ENCODE measurements at places on chromosomes 13 and 19. TPM values are rescaled to one million over a fixed set of nuclear protein-coding genes. Genes with fewer than 3 reads are reported as not detected.

TMEM255B gene
- total RNA-seq = 1.9 TPM

C19orf73 gene
- 2.6 TPM for total RNA-seq

CASP14 gene
- total RNA-seq = not detected

ZNF547 gene
- 4.9 TPM for total RNA-seq

KASH5 gene
- total RNA-seq = not detected

C19orf67 gene
- not detected for total RNA-seq

TGFB1 gene
- total RNA-seq = 3.4 TPM

FOXA3 gene
- total RNA-seq = 3.3 TPM

ABHD13 gene
- 12.0 TPM for total RNA-seq

CYP4F12 gene
- 1.2 TPM for total RNA-seq

ZNF738 gene
- 47.7 TPM for total RNA-seq

ABCA7 gene
- total RNA-seq = 23.9 TPM

C3 gene
- 8.2 TPM for total RNA-seq

ZNF345 gene
- total RNA-seq = 10.9 TPM

ADGRE2 gene
- 10.3 TPM for total RNA-seq

NALCN gene
- total RNA-seq = 0.70 TPM

LILRB3 gene
- total RNA-seq = not detected

- no peak for DNase-seq
Measured at GRCh38 chr19:50820549-50821247, 2.9 kb downstream of the KLK1 start.

- no peak for DNase-seq
Measured at GRCh38 chr19:32829345-32829896, 40.1 kb downstream of the SLC7A9 start.

- DNase-seq = no peak
Measured at GRCh38 chr19:4113398-4114088, 10.4 kb downstream of the MAP2K2 start.

DNA sequence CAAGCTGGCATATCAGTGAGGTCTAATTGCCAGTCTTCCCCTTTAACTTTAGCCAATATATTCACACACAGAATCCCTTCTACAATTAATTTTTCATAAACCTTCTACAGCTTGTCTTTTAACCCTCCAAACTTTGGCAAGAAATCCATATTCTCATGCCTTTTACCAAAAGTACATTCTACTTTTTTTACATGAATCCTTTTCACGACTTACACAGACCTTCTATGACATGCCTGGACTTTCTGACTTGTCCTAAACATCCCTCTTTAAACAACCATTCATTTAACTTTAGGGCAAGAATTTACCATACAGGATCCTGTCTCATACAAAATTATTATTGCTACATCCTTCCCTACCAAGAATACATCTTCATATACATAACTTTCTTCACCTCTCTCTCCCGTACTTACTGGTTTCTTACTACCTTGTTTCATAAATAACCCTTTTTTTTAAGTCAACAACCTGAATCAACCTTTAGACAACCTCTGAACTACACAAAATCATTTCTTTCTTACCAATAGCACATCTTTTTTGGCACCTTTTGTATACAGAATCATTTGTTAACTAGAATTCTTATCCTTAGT is 23.5 kb downstream of the ZNF544 start:
- DNase-seq = no peak

DNA sequence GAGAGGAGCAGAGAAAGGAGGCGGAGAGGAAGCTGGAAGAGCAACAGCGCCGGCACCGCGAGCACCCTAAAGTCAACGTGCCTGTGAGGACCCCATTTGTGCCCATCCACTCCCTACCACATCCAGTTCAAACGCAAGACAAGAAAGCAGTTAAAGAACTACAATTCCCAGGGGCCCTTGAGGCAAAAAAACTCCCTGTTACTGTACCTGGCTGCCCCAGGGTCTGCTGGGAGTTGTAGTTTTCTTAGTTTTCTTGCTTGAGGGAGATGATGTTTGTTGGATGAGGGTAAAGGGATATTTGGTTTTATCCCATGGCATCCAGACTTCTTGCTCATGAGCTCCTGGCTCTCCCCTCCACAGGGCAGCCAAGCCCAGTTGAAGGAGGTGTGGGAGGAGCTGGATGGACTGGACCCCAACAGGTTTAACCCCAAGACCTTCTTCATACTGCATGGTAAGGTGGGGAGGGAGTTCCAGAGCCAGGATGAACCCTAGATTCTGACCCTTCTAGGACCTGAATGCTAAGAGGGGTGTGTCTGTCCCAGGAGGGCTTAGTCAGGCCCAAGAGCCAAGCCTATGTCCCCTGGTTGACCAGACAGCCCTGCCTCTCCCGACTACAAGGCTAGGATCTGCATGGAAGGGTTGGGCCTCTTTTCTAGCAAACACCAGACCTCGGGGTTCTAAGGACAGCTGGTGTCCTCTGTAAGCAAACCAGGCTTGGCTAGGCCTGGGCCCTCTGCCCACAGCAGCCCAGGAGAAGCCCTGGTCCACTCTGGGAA is 13.2 kb downstream of the NUCB1 start:
- DNase-seq = no peak

DNA sequence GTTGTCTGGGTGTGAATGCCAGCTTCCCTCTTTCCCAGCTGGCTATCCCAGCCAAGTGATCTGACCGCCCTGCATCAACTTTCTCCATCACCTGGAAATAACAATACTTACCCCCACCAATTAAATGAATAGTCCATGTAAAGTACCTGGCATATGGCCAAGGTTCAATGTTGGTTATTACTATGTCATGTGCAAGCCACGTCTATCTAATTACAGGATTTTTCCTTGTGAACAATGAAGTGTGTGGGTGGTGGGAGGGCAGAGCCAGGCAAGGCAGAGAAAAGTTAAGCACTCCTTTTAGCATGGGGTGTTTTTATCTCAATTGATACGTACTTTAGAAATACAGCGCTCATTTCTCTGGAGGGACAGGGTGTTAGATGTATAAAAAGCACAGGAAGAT is 121.1 kb downstream of the NHLRC3 start:
- no peak for DNase-seq

GRCh38 chr13:41054212-41054877 is 7.0 kb upstream of the WBP4 start:
- no peak for DNase-seq

- no peak for DNase-seq
Measured at GRCh38 chr13:95117092-95117491, 184.2 kb downstream of the ABCC4 start.

GRCh38 chr13:39378306-39378705 is 224.7 kb downstream of the LHFPL6 start:
- no peak for DNase-seq

DNA sequence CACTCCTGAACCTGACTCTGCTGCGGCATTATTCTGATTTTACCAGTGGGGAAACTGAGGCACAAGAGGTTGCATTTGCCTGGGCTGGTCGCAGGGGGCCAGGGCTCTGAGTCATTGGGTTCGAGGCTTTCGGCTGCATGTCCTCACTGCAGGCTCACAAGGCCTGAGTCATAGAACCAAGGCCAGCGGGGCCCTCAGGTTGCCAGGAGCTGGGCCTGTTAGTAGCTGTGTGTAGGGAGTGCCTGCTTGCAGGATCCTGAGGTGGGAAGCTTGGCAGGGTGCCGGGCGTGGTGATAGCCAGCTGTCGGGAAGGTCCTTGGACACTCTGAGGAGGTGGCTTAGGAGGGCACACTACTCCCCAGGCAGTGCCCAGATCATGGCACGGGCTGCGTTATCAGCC is 21.6 kb upstream of the F2RL3 start:
- DNase-seq = no peak

GRCh38 chr19:43564800-43565199 is 10.5 kb downstream of the XRCC1 start:
- no peak for DNase-seq

DNA sequence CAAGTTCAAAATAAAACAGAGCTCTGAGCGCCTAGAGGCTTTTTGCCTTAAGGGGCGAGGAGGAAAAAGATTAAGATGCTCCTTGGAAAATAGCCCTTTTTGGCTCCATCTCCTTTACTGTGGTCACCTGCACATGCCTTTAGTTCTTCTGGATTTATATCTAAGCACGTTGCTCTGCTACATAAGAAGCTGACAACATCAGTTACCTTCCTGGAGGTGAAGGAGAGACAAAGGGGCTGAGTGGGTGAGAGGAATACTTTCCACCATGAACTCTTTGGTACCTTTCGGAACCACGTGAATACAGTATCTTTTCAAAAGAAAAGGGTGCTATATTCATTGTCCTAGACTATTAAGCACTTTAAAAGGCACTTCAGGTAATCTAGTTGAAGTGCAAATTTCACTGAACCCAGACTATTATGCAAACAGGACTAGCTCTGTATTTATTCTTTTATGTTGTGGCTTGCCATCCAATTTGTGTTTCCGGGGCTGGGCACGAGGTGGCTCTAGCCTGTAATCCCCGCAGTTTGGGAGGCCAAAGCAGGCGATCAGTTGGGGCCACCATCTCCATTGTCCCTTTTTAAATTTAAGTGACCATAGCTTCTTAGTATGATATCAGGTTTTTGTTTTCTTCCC is 201.5 kb downstream of the TM9SF2 start:
- DNase-seq = no peak

DNA sequence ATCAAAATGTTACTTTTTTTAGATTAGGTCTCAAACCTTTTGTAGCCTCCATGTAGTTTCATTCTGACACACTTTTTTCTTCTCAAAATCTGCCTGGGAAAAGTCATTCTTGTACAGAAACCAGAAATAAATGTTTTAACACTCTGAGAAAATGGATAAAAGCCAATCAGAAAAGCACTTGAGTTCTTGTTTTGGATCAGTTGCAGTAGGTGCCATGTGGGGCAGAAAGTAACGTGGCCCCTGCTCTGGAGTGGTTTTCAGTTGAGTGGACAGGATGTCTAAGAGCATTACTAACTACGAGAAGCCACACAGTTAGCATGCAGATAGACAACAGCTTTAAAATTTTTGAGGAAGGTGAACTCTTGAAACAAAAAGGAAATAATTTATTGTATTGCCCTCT is 19.1 kb downstream of the GPR183 start:
- DNase-seq = no peak

GRCh38 chr19:7823686-7824301 is 6.2 kb upstream of the EVI5L start:
- no peak for DNase-seq

GRCh38 chr19:51901860-51902259 is 3.0 kb downstream of the ZNF649 start:
- no peak for DNase-seq

DNA sequence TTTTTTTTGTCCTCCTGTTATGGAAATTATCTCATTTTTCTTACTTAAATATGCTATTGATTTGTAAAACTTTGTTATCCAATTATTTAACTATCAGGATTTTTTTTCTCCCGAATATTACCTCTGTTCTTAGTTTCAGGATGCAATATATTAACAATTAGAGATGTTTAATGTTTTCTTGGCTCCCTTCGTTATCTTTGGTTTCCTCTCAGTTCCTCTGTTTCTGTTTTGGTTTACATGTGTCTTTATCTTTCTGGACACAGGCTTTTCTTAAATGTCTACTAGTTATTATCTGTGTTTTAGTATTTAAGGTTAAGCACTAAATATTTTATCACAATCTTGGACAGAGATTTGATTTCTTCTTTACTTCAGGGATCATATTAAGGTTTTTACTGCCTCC is 462.2 kb upstream of the SLC10A2 start:
- DNase-seq = no peak

GRCh38 chr19:10474962-10475451 is 28.1 kb downstream of the KEAP1 start:
- no peak for DNase-seq

DNA sequence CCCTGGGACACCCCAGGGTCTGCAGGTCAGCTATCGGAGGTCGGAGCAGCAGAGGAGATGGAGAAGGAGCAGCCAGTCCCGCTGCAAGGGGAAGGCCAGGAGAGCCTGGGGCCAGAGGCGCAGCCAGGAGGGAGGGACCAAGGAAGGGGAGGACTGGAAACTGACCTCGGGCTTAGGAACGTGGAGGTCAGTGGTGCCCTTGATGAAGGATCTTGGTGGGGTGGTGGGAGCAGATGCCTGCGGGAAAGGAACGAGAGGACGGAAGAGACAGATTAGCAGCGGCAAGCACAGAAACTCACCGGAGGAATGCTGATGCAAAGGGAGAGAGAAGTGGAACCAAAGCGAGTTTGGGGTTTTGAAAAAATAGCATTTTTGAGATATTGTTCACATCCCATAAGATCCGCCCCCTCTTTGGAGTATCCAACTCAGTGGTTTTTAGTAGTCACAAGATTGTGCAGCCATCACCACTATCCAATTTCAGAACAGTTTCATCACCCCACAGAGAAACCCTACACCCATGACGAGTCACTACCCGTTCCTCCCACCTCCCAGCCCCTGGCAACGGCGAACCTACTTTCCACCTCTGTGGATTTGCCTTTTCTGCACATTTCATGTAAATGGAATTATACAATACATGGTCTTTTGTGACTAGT is 22.1 kb downstream of the PLEKHF1 start:
- no peak for DNase-seq

- no peak for DNase-seq
Measured at GRCh38 chr13:67292886-67293285, 62.8 kb upstream of the PCDH9 start.

DNA sequence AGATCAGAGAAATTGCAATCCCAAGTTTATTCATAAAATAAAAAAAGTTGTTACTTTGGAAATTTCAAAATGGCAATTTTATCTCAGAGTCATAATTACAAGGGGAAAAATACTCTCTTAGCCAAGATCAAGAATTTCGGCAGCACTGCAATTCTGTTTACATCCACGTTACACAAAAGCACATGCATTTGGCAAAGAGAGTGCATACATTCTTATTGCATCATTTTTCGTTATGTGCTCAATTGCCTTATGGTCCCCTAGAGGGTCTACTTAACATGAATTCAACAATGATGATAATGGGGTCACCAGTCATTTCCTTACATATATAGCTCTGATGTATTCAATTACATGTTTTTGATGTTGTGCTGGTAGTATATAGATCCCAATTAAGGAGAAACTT is 498.0 kb downstream of the DIAPH3 start:
- DNase-seq = no peak

DNA sequence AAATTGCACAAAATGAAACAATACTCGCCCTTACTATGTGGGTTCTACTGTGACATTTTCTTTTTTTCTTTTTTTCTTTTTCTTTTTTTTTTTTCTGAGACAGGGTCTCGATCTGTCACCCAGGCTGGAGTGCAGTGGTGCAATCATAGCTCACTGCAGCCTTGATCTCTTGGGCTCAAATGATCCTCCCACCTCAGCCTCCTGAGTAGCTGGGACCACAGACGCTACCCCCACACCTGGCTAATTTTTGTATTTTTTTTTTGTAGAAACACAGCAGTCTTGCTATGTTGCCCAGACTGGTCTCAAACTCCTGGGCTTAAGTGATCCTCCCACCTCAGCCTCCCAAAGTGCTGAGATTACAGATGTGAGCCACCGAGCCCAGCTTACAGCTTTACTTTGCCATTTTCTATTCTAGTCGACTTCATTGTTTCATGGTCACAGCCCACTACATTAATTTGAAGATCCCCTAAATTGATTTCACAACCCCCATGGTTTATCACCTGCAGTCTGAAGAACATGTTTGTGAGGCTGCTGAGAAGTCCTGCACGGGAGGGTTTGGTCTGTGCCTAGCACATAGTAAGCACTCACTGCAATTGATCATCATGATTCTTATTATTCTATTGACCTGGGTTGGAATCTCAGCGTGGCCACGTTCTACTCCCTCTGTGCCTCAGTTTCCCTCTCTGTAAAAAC is 3.8 kb downstream of the BCL3 start:
- DNase-seq = no peak
